Muscle of leg (tissue), 16 donors: ENCODE measurements at places on chromosomes 2 and 18. TPM values are rescaled to one million over a fixed set of nuclear protein-coding genes. Genes with fewer than 3 reads are reported as not detected.

- DNase-seq: peak; percentile 38
Measured at GRCh38 chr2:200695191-200695590, 109.4 kb downstream of the AOX1 start.

GRCh38 chr2:86788165-86788564 is 2.5 kb downstream of the CD8A start:
- DNase-seq: no peak

DNA sequence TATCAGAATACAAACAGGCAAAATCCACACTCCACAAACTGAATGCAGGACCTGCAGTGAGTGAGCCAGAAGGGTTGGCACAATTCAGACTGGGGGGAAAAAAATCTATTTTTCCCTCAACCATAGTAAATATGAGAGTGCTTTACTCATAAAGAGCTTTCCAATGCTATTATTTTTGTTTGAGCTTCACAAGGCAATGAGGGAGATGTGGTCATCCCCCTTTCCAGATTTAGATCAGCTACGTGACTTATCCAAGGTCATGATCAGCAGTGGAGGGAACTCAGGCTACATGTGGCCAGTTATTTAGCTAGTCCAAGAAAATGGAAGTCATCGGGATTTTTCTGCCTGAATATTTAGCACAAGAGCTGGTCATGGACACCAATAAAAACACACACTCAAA is 120.4 kb upstream of the KLF7 start:
- no peak for DNase-seq

- no peak for DNase-seq
Measured at GRCh38 chr2:217694291-217694690, 308.5 kb downstream of the TNS1 start.

PLGLB1 gene
- total RNA-seq: 1.6 TPM

QPCT gene
- total RNA-seq: 6.3 TPM

EPHA4 gene
- total RNA-seq: 25.8 TPM

PLEK gene
- total RNA-seq: 4.4 TPM

DPP10 gene
- 0.27 TPM for total RNA-seq
